Cardiac ventricle fibroblast (primary cell): ENCODE measurements at places on chromosomes 2 and 18. TPM values are rescaled to one million over a fixed set of nuclear protein-coding genes. Genes with fewer than 3 reads are reported as not detected.

TUBA3E gene
- total RNA-seq = not detected in 2 replicates

SKOR2 gene
- total RNA-seq = not detected in 2 replicates

SGPP2 gene
- not detected in 2 replicates for total RNA-seq

DSG1 gene
- total RNA-seq = not detected in 2 replicates

MLPH gene
- total RNA-seq = 6.3 and 11.2 TPM in 2 replicates

SLC5A7 gene
- total RNA-seq = not detected in 2 replicates

RAB17 gene
- total RNA-seq = 0.34 and 0.81 TPM in 2 replicates

FN1 gene
- total RNA-seq = 86,957 and 92,056 TPM in 2 replicates

ASXL2 gene
- 9.0 and 12.1 TPM in 2 replicates for total RNA-seq

CCDC178 gene
- total RNA-seq = 0.83 TPM in 1 of 2 replicates, not detected in the other

NDUFS1 gene
- total RNA-seq = 66.3 and 74.5 TPM in 2 replicates

PROM2 gene
- 0.25 and 0.29 TPM in 2 replicates for total RNA-seq

ANO7 gene
- 0.73 and 1.00 TPM in 2 replicates for total RNA-seq

RAB1A gene
- 81.5 and 113 TPM in 2 replicates for total RNA-seq

GIGYF2 gene
- total RNA-seq = 36.0 and 40.0 TPM in 2 replicates

CCDC74A gene
- total RNA-seq = 5.5 and 6.9 TPM in 2 replicates
